Dermis blood vessel endothelial cell (primary cell): ENCODE measurements at places on chromosomes 13 and 19. TPM values are rescaled to one million over a fixed set of nuclear protein-coding genes. Genes with fewer than 3 reads are reported as not detected.

- DNase-seq, result peak; percentile 99
Measured at GRCh38 chr13:106496072-106496997, 39.1 kb downstream of the EFNB2 start.

DNA sequence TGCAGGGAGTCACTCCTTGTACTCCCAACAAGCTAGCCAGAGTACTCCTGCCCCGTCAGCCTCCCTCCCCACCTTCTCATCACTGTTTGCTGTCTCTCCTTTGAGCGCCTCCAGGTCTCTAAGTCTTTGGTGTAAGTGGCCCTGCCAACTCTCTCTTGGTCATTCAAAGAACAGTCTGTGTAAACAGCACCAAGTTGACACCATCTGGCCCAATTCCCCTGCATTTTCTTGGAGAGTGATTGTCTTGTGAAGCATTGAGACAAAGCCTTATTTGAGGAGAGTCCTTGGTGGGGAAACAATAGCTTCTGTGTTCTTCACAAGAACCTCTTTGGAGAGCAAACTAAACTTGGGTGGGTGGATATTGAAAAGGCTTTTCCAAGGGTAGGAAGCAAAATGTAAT lies 114.6 kb upstream of the RNF113B start:
- no peak for DNase-seq

The YJEFN3 gene
- 0.14 and 0.17 TPM in 2 replicates for total RNA-seq

The ZNF737 gene
- total RNA-seq, result 9.3 and 12.1 TPM in 2 replicates

DNA sequence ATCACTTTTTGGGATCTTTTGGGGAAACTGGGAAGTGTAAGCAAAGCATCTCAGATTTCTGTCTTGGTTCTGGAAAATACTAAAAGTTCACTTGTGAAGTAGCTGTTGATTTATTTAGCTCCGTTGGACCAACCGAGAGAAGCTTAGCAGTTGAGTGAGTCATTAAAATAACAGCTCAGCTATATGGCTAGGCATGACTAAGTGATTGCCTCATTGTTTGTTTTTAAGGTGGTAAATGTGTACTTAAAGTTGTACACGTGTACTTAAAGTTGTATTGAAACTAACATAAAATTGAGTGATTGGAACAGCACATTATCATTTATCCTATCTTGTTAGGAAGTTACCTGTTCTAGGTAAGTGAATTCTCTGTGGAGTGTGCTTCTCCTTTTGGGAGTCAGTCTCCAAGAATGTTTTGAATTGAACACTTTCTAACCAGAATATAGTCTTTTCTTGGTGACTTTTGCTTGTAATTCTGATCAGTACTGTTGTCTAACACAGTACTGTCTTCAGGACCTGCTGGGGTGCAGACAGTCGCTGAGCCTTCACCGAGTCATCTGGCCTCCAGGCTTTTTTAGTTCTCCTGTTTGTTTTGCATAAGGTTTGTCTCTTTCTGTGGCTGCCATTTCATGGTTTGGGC lies 2.9 kb upstream of the DCUN1D2 start:
- DNase-seq, result peak; percentile 95

DNA sequence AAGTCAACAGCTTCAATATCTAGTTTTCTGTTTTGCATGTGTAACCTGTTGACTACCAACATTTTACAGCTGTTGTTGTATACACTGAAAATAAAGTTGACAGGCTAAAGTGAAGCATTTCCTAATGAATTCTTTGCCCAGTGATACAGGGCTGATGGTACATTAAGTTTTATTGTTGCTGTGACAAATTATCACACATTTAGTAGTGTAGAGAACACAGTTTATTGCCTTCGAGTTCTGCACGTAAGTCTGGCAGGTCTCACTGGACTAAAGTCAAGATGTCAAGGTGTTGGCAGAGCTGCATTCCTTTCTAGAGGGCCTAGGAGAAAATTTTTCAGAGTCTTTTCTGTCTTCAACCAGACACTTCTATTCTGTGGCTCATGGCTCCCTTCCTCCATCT lies 184.2 kb downstream of the SLITRK6 start:
- no peak for DNase-seq

The AKT2 gene
- total RNA-seq, result 37.3 and 45.8 TPM in 2 replicates

GRCh38 chr19:14352526-14352925 lies 28.7 kb upstream of the ADGRE5 start:
- DNase-seq, result no peak

The CGB8 gene
- total RNA-seq, result not detected in 2 replicates

GRCh38 chr19:13975870-13976269 lies 23.6 kb downstream of the DCAF15 start:
- no peak for DNase-seq
